ENCODE measurements at places on chromosomes 5 and 9.

DNA sequence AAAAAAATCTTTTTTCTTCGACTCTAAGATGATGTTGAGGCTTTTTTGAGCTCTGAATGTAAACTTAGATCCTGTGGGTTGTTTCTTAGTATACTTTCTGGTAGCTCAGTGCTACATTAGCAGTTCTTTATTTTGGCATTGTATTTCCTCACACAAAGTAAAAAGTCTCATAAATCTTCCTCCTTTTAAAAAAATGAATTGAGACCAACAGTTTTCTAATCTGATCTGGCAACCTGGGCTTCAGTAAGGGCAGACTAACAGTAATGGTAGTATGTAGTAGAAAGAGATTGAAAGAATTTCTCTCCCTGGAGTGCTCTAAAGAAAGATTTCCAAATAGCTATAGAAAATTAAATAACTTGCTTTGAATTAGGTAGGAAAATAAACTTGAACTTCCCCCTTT is 31.4 kb downstream of the ZCCHC7 start:
- no peak for DNase-seq

- DNase-seq: no peak
Measured at GRCh38 chr5:147673791-147674190, 108.7 kb downstream of the JAKMIP2 start.

DNA sequence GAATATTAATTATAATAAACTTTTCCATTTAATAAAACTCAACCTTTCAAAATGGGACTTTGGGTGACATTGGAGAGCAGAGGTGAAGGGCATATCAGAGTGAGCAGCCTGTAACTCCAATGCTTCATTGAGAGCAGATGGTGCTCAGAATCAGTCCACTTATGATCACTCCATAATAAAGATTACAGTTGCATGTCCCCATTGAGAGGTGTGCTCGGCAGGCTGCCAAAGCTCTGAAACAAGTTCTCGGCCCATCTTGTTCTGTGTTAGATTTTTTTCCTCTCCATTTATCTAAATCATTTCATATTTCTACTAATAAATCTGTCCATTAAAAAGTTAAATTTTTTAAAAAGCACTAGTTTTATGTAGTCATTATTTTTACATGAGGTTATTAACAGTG is 1786.4 kb upstream of the WWC1 start:
- no peak for DNase-seq

DNA sequence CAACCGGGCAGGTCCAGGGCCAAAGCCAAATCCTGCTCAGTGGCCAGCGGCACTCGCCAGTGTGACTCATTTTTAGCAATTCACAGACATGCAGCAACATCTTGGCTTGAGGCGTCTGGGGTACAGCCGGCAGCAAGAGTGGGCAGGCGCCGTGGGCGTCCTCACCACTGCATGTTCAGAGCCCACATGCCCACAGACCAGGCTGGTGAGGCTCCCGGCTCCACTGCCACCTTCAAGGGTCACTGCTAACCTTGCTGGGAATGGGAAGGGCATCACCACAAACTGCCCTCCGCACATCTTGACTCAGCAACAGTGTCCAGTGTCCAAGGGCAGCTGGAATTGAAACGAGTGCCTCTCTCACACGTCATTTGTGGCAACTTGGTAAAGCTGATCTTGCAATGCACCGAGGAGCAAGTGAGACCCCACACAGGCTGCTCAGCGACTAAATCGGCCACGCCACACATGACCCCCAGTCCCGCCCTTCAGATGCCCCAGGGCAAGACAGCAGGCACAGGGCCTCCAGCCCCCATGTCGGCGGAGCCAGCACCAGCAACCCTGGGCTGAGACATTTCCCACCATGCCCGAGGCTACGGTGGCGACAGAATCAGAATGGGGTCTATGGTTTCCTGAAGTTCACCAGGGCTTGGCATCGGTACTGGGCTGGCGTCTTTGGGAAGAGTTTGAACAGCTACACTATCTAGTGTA is 140.3 kb downstream of the ROR2 start:
- no peak for DNase-seq

- DNase-seq: peak; percentile 88
Measured at GRCh38 chr9:132235894-132236661, 74.2 kb downstream of the NTNG2 start.

GRCh38 chr9:82488313-82489200 is 500.0 kb downstream of the SPATA31D1 start:
- DNase-seq: no peak

GRCh38 chr5:154757814-154758406 is 2.7 kb downstream of the LARP1 start:
- peak; percentile 73 for DNase-seq

GRCh38 chr5:91403438-91403837 is 20.3 kb upstream of the ARRDC3 start:
- DNase-seq: no peak

- no peak for DNase-seq
Measured at GRCh38 chr5:62144401-62145022, 161.5 kb upstream of the KIF2A start.

GRCh38 chr9:132486706-132487350 is 76.8 kb downstream of the CFAP77 start:
- DNase-seq: peak; percentile 88

- DNase-seq: peak; percentile 57
Measured at GRCh38 chr5:164013077-164013670, 507.8 kb downstream of the MAT2B start.

- no peak for DNase-seq
Measured at GRCh38 chr5:154762261-154762660, 7.1 kb downstream of the LARP1 start.

DNA sequence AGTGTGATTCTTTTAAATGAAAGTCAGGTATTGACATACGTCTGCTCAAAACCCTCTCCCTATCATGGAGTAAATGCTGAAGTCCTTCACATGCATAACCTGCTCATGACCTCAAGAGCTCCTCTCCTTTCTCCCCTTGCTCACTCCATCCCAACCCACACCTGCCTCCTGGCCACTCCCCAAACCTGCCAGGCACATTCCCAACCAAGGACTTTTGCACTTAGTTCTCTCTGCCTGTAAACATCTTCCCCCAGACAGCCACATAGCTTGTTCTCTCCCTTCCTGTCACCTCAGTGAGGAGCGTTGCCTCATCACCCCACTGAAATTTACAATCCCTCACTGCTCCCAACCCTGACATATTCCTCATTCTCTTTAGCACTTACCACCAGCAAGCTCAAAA is 8.7 kb downstream of the SETD9 start:
- no peak for DNase-seq

GRCh38 chr9:123597876-123598556 is 242.0 kb downstream of the CRB2 start:
- no peak for DNase-seq

DNA sequence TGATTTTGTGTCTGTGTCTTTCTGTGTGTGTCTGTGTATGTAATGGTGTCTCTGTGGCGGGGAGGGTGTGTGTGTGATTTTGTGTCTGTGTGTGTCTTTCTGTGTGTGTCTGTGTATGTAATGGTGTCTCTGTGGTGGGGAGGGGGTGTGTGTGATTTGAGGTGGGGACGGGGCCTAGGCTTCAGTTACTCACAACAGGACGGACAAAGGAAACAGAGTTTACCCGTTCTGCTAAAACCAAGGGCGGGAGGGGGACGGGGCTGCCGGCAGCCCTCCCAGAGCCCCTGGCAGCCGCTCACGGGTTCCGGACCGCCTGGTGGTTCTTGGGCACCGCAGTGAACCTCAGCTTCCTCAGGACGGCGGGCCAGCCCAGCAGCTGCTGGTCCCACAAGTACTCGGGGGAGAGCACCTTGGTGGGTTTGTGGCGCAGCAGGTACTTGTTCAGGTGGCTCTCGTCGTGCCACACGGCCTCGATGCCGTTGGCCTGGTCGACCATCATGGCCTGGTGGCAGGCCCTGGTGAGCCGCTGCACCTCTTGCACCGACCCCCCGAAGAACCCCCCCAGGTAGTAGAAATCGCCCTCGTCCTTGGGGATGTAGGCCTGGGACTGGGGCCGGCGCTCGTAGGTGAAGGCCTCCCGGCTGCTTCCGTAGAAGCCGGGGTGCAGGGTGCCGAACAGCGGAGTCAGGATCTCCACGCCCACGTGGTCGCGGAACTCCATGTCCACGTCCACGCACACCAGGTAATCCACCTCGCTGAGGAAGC is 19.4 kb downstream of the ABO start:
- no peak for DNase-seq

- DNase-seq: no peak
Measured at GRCh38 chr9:84241817-84242373, 98.7 kb downstream of the SLC28A3 start.
